T-cell (primary cell): ENCODE measurements at places on chromosomes 1 and 21.

- no peaks in the 10 kb centered on the region for H3K27me3 ChIP-seq
- peaks cover 22% of the 10 kb centered on the region for H3K36me3 ChIP-seq
- H3K4me1 ChIP-seq = peaks cover 5% of the 10 kb centered on the region
- DNase-seq = no peak
- no peak overlapping the region for H3K27ac ChIP-seq
- H3K4me3 ChIP-seq = no peak overlapping the region
These were observed 3.7 kb upstream of the KPNA6 start for GRCh38 chr1:32104127-32104526.

DNA sequence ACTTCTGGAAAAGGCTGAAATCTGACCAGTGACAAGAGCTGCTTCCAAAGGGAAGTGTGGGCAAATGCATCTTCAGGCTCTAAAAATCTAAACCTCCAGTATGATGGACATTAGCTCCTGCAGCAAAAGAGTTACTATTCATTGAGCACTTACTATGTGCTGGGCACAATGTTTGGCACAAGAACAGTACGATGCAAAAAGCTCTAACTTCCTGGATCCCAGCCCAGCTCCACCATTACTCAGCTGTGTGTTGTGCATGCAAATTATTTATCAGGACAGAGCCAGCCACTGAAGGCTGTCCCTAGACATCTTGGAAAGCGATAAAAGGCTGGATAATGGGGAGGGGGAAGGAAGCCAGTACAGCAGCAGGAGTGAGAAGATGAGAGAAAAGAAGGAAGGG, 143.5 kb downstream of the ELAVL4 start:
- H3K36me3 ChIP-seq = no peaks in the 10 kb centered on the region
- no peak overlapping the region for H3K4me3 ChIP-seq
- H3K4me1 ChIP-seq = no peaks in the 10 kb centered on the region
- DNase-seq = no peak

DNA sequence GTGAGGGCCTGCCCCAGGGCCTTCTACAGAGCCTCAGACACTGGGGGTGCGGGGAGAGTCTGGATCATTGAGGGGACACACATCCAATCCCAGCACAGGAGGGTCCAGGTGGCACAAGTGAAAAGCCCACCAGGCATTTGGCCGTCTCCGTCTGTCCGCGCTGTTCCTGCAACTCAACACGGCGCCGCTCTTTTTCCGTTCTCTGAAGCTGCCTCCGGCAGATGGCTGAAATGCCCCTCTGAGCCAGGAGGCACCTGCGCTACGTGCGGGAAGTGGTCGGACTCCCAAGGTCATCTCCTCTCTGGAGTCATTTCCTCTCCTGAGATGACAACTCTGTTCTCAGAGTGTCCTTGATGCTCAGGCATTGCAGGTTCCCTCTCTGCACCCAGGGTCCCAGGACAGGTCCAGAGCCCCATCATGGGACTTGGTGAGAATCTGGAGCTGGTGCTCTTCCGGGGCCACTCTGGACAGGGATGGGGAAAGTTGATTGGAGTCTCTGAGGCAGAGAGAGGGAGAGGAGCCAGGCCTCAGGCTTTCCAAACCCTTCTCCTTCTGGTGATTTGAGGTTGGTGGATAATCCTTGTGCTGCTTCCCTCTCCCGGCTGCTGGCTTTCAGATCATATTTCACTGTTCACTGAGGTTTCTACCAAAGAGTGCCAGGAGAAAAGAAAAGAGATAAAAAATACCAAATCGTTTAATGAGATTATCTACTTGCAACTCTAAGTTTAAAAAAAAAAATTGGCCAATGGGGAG, 14.0 kb upstream of the MIXL1 start:
- DNase-seq = no peak
- H3K4me1 ChIP-seq = no peaks in the 10 kb centered on the region
- no peak overlapping the region for H3K4me3 ChIP-seq
- H3K36me3 ChIP-seq = no peaks in the 10 kb centered on the region
- no peak overlapping the region for H3K27ac ChIP-seq

DNA sequence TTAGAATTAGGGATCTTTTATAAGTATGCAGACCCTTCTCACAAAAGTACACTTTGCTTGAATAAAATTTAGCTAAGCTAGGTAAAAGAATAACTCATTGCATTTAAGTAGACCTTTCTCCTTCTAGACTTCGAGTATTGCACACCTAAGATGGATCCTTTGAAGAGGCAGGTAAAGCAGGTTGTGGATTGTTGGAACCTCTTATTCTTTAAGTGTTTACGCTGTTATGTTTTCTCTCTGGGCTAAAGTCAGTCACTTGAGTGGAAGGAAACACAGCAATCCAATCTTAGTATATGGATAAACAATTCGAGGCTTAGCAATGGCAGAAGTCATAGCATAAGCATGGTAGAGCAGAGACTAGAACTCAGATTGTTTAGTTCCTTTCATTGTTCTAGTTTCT, 11.4 kb downstream of the MAGI3 start:
- no peaks in the 10 kb centered on the region for H3K27me3 ChIP-seq
- no peak for DNase-seq
- H3K4me1 ChIP-seq = no peaks in the 10 kb centered on the region
- H3K36me3 ChIP-seq = no peaks in the 10 kb centered on the region
- H3K4me3 ChIP-seq = no peak overlapping the region

GRCh38 chr1:27413004-27413403, 20.6 kb downstream of the GPR3 start:
- no peak overlapping the region for H3K27ac ChIP-seq
- no peaks in the 10 kb centered on the region for H3K27me3 ChIP-seq
- no peak overlapping the region for H3K4me3 ChIP-seq
- no peaks in the 10 kb centered on the region for H3K4me1 ChIP-seq
- no peak for DNase-seq

DNA sequence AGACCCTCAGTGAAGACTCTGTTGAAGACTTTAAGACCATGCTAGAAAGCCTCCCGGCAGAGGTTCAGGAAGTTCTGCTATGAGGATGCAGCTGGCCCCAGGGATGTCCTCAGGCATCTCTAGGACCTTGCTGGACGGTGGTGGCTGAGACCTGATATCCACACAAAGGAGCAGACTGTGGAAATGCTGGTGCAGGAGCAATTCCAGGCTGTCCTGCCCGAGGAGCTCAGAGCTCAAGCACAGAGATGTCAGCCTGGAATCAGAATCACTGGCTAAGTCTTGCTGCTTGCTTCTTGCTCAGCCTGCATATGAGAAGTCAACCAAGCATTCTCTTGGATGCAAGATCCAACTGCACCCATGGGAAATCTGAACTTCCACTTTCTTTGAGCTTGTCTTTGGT, 22.0 kb upstream of the CDC42 start:
- peaks cover 9% of the 10 kb centered on the region for H3K36me3 ChIP-seq
- DNase-seq = no peak
- H3K4me1 ChIP-seq = peaks cover 36% of the 10 kb centered on the region
- no peak overlapping the region for H3K27ac ChIP-seq
